ENCODE measurements at places on chromosomes 1 and 21.

DNA sequence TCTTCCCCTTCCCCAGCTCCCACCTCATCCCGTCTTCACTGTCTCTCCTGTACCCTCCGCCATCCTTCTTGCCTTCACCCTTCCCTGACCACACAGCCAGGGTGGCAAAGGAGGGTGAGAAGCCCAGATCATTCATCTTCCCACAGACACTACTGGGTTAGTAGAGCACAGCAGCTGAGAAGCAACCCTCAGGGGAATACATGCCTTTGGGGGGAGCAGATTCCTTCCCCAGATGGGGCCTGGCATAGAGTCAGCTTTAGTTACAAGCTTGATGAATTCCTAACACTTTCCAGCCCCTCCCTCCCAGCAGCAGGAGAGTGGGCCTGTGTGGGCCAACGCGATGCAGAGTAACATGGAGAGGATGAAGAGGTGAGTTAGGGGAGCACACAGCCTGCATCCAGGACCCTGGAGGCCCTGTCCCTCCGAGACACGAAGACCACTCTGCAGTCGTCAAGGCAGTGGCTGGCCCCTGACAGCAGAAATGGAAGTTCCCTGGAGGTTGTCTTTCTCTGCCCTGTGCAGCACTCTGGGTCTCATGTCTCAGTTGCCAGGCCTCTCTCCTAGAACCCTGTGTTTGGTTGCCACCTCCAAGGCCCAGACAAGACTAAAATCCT is 8.8 kb upstream of the BTG2 start:
- no peak for DNase-seq

DNA sequence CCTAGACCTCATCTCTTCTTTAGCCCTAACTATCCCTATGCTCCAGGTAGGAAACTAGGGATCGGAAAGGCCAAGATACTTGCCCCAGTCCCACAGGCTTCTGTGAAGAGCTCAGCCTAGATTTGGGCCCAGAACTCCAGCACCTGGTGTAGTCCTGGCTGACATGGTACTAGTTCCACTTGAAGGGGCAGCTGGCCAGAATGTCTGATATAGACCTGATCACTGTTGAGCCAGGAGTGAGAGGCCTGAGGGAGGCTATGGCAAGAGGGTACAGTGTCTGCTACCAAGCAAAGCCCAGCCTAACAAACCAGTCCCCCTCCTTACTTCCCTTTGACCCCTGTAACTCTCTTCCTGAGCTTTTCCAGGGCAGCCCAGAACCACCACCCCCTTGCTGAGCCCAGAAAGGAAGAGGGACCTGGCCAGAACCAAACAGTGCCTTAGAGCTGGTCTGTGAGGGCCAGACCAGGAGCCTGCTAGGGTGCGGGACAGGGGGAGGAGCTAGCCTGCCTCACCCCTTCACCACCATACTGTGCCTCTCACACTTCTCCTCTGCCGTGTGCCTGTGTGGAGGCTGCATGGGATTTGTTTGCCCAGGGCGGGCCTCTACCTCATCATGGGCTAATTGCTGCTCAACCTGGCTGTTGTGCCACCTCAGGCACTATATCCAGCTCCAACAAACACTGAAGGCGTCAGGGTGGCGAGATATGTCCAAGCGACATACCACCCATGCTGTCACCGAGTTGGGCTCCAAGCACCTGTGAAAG is 10.9 kb downstream of the POMGNT1 start:
- no peak for DNase-seq

- no peak for DNase-seq
Measured at GRCh38 chr21:44288251-44289110, 2.8 kb downstream of the AIRE start.

DNA sequence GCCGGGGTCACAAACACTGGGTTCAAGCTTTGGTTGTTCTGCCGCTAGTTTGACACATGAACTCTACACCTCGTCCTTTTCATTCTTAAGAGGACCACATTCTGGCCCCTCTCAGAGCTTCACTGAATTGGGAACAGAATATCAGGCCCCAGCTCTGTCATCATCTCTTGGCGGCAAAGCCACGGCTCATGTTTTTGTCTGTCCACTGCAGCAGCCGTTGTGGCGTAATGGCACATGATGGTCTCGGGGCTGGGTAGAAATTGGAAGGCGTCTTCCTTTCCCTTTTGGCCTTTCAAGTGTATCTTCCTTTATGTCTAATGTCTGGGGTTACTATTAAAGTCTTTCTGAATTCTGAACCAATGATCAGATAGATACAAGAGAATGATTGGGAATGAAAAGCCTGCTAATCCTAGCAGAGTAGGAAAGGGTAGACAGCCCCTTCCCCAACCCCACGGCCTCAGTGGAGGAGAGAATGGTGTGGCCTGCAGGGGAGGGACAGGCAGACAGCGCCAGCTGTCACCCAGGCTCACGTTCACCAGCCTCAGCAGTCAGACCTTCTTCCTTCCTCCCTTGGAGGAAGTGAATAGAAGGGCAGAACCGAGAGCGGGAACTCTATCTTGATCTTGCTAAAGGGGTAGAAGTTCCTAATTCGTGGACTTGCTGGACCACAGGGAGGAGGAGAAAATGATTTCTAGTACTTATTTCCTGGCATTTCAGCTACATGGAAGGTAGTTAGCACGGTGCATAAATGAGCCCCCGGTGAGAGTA is 498.1 kb downstream of the KIF26B start:
- DNase-seq = no peak

DNA sequence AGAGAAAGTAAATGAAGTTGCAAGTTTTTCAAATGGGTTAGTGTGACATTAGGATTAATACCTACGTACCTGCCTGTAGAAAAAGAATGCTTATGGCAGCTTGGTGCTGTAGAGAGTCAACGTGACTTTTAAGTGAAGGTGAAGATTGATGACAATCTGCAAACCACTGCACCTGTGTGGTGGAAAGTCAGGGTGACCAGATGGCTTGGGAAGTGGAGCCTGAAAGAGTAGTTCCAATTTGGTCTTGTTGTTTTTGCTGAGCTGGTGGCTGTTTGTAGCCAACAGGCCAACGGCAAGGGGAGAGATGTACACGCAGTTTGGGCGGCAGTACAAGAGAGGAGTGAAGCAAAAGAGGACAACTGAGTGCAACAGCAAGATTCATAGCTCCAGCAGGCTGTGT is 78.1 kb upstream of the JAK1 start:
- no peak for DNase-seq

GRCh38 chr1:58584082-58584895 is 7.2 kb upstream of the TACSTD2 start:
- DNase-seq = no peak

GRCh38 chr21:36976228-36976861 is 9.9 kb upstream of the HLCS start:
- no peak for DNase-seq
